ENCODE measurements at places on chromosomes 6 and 20.

DNA sequence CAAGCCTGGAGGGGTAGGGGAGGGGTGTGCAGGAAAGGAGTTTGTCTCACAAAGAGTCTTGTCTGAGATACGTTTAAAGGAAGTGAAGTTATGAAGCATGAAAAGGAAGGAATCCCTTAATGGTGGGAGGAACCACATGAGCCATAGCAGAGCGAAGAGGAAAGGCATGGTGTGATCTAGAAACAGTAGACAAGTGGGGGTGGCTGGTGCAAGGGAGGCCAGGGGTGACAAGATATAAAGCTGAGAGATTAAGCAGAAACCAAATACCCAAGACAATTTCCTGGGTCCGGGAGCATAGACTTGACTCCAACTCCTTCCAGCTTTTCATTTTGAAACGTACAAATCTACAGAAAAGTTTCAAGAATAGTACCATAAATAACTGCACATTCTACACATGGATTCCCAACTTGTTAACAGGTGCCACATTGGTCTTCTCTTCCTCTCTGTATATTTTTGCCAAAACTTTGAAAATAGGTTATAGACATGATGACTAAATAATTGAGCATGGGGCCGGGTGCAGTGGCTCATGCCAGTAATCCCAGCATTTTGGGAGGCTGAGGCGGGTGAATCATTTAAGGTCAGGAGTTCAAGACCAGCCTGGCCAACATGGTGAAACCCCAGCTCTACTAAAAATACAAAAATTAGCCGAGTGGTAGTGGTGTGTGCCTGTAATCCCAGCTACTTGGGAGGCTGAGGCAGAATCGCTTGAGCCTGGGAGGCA, 211.6 kb downstream of the SLC24A3 start:
- peak; percentile 30 for DNase-seq

- DNase-seq, result no peak
Observed at GRCh38 chr6:99613705-99614429, 7.2 kb downstream of the PRDM13 start.

GRCh38 chr6:137372532-137372931, 121.7 kb downstream of the OLIG3 start:
- DNase-seq, result no peak

- no peak for DNase-seq
Observed at GRCh38 chr20:60446267-60447111, 488.3 kb downstream of the CDH26 start.

GRCh38 chr6:45830441-45831139, 185.1 kb downstream of the CLIC5 start:
- DNase-seq, result peak; percentile 53

GRCh38 chr6:15036690-15037245, 209.1 kb upstream of the JARID2 start:
- no peak for DNase-seq

GRCh38 chr20:48283470-48284110, 498.3 kb upstream of the SULF2 start:
- peak; percentile 55 for DNase-seq

DNA sequence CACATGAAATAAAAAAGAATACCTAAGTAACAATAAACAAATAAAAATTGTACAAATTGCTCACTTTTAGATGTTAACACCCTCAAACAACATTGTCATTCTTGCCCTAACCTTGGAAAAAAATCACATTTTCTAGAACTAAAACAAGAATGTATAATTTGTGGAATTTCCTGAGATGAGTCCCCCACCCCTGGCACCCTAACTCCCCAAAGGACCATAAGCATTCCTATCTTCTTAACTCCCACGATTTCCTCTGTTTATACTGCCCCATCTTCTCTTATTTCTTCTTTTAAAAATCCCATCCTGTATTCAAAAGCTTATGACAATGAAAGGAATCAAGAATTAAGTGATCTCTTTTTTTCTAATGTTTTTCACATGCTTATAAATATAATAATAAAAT, 70.9 kb downstream of the IBTK start:
- DNase-seq, result no peak

DNA sequence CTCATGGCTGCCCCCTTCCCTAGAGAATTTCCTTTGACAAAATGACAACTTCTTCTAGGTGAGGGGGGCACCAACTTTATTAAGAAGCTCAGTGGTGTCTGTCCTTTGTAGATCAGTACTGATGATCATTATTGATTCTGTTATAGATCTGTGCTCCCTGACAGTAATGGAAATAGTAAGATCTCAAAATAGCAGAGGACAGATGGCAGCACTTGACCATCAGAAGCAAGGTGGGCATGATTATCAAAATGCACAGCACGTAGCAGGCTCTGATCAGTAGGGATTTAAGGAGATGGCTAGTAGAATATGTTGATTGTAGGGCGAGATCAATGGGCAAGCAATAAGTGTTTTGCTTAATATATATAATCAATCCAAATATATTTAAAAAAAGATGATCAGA, 208.6 kb upstream of the HDDC2 start:
- no peak for DNase-seq

All from HCEC 1CT (cell line).